Suppressor macrophage treated with lipopolysaccharide for 1 hour (primary cell): ENCODE measurements at places on chromosomes 5 and 9.

GRCh38 chr9:21031091-21031807, at the start of gene HACD4:
HACD4 (minus strand) TSS chr9:21031640; CDS start chr9:21031590, 50 bp downstream.
- peak; percentile 87 for DNase-seq

DNA sequence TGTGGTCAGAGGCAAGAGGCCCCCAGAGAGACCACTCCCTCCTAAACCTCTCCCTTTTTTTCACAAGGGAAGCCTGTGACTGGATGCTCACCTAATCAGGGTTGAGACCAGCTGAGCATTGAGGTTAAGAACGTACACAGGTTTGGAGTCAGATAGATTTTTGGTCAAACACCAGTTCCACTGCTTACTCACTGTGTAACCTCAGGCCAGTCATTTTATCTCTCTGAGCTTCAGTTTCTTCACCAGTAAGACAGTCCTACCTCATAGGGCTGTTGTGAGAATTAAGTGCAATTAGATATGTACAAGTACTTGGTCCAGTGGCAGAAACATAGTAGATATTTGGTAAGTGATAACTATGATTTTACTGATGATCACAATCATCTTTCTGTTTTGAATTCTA, 256.8 kb downstream of the CDK5RAP2 start:
- no peak for DNase-seq

GRCh38 chr5:54251981-54252380, 58.4 kb downstream of the ARL15 start:
- no peak for DNase-seq

DNA sequence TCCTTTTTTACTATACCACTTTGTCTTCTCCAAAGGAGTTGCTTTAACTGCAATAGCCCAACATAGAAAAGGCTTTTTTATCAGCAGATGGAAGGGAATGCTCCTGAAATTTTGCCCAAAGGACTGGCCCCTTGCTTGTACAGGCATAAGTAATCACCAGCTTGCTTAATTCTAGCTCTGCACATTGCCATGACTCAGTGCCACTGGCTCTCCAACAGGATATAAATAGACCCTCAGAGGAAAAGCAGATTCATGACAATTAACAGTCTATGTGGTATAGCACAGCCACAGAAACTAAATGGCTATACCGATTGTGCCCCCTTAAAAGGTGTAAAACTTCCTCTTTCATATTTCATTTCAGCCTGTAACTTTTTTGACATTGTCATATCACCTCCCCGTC, 227.0 kb downstream of the ZNF608 start:
- DNase-seq = no peak

GRCh38 chr5:155381654-155382053, 368.1 kb downstream of the KIF4B start:
- no peak for DNase-seq

- DNase-seq = no peak
These were observed 225.2 kb downstream of the GAS1 start for GRCh38 chr9:86721843-86722705.

- no peak for DNase-seq
These were observed 98.9 kb upstream of the NTRK2 start for GRCh38 chr9:84570482-84571154.

GRCh38 chr9:76818271-76818670, 54.0 kb downstream of the PCA3 start:
- DNase-seq = peak; percentile 27

DNA sequence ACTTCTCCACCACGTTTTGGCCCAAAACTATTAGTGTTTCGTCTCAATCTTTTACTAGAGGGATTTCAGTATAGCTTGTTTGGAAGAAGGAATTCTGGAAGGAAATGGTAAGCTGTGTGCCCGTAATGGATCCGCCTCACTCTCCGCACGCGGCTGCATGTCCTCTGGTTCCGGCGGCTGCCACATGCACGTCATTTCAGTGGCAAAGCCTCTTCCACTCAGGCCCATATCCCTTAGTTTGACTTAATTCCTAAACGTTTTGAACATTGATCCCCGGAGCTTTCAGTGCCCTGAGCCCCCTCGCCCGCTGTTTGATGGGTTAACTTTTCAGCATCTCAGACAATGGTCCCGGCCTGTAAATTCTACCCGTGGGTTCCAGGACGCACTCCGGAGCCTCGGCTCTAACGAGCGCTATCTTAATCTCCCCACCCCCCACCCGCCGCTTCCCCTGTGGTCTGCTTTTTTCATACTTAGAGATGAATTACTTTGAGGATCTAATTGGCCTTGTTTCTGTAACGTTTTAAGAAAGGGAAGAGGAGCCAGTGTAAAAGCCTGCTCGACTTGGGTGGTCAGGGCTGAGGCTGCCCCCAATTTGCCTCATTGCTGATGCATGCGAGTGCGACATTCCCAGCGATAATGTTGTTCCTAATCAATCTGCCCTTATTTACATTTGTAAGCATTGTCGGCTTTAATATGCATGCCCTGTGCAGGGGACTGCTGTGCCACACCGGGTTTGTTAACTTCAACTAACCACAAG, 4.6 kb downstream of the PTCH1 start:
- no peak for DNase-seq

DNA sequence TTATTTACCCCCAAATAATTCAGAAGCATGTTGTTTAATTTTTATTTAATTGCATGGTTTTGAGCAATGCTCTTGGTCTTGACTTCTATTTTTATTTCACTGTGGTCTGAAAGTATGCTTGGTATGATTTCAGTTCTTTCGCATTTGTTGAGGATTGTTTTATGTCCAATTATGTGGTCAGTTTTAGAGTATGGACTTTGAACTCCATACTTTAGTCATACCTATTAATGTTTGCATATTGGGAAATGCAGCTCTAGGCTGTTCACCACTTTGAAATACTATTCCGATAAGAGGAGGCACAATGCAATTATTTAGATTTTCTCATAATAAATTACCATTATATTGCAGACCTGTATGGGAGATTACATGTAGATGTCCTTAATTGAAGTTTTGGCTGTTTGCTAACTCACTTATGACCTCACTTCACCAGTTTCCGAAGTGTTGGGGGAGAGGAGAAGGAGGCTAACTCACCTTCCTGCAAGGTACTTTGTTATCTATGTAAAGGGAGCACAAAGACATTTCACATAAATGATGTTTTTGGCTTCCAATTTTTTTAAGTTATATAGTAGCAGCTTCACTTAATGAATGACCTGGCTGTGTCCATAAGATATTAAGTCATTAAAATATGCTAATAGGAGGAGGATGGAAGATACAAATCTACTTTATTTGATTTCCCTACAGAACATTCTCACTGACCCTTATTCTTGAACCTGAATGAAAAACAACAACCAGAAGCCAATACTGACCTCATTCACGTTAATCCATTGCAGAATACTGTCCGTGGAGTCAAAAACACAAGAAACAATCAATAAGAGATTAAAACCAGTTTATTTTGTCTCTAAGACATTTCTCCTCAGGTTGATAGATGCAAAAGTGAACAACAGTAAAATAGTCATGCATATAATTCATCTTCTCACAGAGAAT, 970.3 kb upstream of the ARRDC3 start:
- DNase-seq = no peak

GRCh38 chr9:127131871-127132270, 9.4 kb upstream of the ANGPTL2 start:
- no peak for DNase-seq

DNA sequence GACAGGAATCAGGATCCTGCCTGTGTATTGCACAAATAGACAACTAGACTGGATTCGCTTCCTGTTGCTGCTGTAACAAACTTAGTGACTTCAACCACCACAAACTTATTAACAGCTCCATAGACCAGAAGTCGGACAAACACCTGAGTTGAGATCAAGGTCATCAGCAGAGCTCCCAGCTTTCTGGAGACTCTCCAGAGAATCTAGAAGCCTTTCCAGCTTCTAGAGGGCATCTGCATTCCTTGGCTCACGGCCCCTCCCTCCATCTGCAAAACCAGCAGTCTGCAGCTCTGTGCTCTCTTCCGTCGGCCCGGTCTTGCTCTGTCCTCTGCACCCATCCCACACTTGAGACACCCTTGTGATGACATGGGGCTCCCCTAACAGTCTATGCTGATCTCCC, 99.1 kb downstream of the KCNT1 start:
- DNase-seq = no peak

DNA sequence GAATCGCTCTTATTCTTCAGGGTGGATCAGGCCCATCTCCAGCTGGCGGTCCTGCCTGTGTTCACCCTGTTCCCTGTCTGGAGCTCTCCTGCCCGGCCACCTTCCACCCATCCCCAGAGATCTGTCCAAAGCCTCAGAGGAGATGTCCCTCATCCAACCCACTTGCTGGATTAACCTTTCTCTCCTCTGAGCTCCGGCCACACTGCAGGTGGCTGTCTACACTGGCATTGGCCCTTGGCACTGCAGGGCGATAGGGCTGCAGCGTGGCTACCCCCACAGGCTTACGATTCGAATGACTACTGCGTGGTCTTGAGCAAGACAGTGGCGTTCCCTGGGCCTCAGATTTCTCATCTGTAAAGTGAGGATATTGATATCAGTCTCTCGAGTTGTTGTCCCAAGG, 63.8 kb upstream of the BARHL1 start:
- DNase-seq = no peak

DNA sequence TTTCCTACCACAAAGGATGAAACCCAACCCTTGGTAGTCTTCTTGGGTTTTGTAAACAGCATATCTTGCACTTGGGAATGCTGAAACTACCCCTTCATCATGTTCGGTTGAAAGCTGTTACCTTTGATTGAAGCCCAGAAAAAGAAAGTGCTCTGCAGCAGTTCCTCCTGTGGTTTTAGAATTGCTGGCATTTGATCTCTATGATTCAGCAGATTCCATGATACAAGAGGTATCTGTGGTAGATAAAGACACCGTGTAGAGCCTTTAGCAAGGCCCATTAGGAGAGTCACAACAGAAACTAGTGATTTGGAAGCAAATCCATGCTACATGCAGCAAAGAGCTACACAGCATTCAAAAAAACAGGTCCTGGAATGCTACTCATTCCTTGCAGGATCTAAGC, 557.0 kb downstream of the TLE1 start:
- no peak for DNase-seq

GRCh38 chr9:110427497-110428104, 89.9 kb upstream of the TXNDC8 start:
- peak; percentile 65 for DNase-seq

DNA sequence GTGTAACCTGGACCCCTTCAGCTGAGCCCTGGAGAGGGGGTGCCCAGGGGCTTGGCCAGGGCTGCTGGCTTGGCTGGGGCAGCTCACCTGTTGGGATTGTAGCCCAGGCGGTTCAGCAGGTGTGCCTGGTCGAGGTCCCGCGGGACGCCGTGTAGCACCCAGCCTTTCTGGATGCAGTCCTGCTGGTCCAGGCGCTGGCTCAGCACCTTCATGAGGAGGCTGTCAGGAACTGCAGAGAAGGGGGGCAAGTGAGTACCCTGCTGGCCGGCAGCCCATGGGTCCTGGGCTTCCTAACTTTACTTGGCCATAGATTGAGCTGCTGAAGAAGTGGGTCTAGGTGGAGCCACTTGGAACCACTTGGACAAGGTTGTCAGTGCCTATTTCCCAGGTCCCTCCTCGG, 85.5 kb downstream of the AK8 start:
- DNase-seq = no peak

DNA sequence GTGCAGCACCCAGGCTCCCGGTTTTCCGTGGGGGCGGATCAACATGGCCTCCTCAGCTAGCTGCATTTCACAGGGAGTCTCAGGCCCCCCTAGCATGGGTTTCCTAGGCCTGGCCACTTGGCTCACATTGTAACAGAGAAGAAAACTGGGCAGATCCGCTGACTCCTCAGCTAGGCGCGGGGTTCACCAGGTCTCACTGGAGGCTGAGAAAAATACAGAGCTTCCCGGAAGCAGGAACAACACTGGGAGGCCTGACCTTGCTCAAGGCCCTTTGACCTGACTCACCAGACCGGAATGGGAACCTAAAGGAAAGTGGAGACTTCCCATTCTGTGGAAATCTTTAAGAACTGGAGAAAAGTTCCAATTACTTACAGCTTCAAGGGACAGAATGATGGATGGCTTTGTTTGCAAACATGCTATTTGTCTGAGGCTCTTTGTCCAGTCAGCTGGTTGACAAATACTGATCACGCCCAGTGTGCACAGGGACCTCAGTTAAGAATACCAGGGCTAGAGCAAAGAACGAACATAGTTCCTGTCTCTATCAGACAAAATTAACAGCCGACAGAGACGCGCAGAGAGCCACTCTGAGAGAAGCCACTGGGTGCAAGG, 88.7 kb upstream of the LRRTM2 start:
- no peak for DNase-seq

DNA sequence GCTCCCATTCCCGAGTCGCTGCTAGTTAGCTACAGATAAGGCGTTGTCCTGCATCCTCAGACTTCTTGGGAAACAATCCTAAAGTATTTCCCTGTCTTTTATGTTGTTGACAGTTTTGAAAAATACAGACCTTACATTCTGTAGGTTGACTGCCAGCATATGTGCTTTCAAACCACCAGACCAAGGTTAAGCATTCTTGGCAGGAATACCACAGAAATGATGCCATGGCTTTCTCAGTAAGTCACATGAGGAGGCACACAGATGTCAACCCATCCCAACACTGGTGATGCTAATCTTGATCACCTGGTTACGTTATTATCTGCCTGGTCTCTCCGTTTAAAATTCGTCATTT, 871 bp downstream of the GLE1 start:
- DNase-seq = no peak

- peak; percentile 34 for DNase-seq
These were observed 28.8 kb upstream of the ROR2 start for GRCh38 chr9:91978740-91979414.

DNA sequence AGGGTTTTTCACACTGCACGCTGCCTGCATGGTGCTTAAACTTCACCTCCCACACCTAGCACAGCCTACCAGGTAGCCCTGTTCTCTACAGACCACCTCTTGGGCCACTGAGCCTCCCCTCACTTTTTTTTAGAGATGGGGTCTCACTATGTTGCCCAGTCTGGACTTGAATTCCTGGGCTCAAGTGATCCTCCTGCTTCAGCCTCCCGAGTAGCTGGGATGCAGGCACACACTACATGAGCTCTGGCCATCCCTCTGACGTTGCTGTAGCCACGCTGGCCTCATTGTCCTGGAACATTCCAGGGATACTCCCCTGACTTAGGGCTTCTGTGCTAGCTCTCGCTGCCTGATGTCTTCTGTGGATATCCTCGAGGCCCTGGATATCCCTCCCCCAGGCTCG, 7.2 kb upstream of the CACFD1 start:
- no peak for DNase-seq

GRCh38 chr9:75601280-75601679, 289.2 kb upstream of the PCSK5 start:
- no peak for DNase-seq

DNA sequence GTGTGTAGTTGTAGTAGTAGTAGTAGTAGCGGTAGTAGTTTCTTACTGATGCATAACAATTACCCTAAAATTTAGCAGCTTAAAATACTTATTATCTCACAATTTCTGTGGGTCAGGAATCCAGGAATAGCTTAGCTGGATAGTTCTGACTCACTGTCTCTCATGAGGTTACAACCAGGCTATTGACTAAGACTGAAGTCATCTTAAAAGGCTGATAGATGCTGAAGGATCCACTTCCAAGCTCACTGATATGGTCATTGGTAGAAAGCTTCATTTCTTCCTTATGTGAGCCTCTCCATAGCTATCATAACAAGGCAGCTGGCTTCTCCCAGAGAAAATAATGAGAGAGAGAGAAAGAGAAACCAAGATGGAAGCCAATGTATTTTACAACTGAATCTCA, 147.5 kb upstream of the FBXL17 start:
- no peak for DNase-seq
